ENCODE measurements at places on chromosomes 16 and 17.

DNA sequence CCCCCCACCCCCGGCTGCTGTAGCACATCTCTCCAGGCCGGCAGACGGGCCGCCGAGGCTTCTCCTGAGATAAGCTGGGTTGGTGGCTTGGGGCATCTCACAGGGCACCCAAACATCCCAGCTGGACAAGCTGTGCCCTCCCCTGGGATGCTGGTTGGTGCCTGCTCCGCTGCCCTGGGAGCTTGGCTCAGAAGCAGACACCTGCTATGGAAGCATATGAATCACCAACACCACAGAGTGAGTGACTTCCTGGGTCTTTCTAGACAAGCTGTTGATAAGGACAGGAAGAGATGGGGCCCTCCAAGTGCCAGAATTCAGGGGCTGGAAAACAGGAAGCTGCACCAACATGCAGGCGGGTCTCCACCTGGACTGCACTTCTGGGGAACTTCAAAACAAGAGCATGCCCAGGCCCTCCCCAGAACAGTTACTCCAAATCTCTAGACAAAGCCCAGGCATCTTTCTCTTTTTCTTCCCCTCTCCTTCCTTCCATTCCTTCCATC lies 13.7 kb downstream of the C16orf95 start:
- DNase-seq = peak; percentile 25

DNA sequence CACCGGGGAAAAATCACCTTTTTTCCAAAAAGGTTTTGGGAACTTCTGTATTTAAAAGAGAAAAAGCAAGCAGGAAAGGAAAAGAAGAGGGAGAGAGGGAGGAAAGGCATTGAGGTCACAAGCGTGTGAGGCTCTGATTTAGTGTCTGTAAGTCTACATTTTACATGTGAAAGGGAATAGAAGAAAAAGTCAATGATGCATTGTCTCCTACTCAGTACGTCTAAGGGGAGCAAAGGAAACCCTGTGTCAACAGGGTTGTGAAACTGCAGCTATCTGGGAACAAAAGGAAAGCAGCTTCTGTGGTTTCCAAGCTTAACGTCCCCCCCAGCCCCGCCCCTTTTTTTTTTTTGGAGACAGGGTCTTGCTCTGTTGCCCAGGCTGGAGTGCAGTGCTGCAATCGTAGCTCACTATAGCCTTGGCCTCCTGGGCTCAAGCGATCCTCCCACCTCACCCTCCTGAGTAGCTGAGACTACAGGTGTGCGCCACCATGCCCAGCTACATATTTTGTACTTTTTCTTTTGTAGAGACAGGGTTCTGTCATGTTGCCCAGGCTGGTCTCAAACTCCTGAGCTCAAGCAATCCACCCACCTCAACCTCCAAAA lies 1.8 kb upstream of the CDC42EP4 start:
- DNase-seq = no peak

- DNase-seq = peak; percentile 48
Observed at GRCh38 chr17:38693700-38694329, 11.3 kb upstream of the MLLT6 start.

- no peak for DNase-seq
Observed at GRCh38 chr17:18300725-18301480, 13.9 kb downstream of the TOP3A start.

GRCh38 chr17:41689497-41690299 lies 1.0 kb downstream of the EIF1 start:
- peak; percentile 69 for DNase-seq

- peak; percentile 0 for DNase-seq
Observed at GRCh38 chr17:41284043-41284442, 8.5 kb downstream of the KRTAP9-7 start.

DNA sequence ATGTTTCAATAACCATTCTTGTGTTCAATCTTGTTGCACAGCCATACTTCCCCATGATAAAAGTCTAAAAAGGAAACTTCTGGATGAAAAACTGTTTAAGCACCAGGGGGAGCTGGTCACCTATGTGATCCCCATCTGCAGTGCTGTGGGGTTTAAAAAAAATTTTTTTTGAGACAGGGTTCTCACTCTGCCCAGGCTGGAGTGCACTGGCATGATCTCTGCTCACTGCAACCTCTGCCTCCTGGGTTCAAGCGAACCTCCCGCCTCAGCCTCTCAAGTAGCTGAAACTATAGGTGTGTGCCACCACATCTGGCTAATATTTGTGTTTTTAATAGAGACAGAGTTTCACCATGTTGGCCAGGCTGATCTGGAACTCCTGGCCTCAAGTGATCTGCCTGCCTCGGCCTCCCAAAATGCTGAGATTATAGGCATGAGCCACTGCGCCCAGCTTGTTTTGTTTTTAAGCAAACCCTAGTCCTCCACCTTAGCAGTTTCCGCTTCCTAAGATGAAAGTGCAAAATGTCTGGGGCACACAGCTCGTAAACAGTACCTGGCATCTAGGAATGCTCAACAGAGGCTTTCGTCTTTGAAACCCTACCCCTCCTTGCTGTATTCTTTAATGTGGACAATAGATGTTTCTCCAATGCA lies 25.4 kb downstream of the DNAJA2 start:
- peak; percentile 71 for DNase-seq

- DNase-seq = peak; percentile 68
Observed at GRCh38 chr16:2388875-2389433, 40.3 kb upstream of the CCNF start.

DNA sequence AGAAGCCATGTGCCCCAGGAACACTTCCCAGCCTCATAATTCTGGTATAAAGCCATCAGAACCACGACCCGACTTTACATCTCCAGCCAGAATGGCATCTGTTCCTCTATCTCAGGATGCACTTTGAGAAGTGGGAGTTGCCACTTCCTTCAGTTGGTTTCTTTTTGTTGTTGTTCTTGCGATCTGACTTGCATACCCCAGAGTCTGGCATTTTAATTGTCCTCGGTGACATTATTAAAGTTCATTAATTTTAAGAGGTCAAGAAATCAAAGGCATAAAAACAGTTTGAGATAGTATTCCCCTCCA lies 13.5 kb downstream of the MARCHF10 start:
- no peak for DNase-seq

DNA sequence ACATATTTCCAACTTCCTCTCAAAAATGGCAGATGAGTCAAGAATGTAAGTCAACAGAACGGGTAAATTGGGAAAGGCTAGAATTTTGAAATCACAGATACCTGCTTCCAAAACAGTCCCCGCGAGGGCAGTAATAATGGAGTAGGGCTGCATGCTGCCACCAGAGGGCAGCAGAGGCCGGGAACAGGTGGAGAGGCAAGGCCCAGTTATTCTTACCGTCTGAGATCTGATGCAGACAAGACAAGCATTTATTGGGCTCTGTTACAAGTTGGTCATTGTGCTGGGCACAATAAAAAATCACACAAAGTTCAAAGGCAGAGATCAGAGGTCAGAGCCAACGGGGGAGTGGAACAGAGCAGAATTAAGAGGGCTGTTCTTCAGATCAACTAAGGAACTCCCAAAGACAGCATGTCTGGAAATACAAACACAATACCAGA lies 8.8 kb upstream of the MLKL start:
- DNase-seq = peak; percentile 78

DNA sequence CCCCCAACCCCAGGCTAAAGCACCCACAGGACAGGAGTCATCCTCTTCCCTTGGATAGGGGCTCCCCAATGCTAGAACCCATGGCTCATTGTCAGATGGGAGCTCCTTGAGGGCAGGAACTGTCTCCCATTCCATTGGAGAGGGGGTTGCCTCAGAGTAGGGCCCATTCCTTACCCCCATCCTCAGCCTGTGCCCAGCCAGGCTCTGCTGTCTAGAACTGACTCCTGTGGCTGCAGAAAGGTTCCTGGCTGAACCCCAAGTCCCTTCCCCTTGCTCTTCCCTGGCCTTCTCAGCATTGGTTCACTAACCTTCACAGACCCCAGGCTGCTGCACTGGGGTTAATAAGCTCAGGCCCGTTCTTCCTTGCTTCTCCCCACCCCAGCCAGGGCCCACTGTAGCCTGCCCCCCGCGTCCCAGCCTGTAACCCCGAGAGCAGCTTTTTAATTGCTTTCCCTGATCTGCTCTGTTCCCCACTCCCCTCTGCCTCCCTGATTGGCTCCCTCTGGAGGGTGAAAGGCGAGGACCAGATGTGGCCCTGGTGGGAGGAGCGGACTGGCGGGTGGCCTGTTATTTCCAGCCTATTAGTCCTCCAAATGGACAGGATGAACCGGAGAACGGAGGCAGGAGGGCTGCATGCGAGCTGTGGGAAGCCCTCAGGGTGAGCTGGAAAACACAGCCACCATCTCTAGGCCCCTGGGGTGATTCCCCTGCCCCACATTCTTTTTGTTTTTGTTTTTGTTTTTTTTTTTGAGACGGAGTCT lies 6.0 kb upstream of the GFAP start:
- DNase-seq = no peak

GRCh38 chr17:36089888-36090836 lies at the start of gene CCL3:
CCL3 (minus strand) TSS chr17:36090143; CDS start chr17:36090058, 85 bp downstream.
- no peak for DNase-seq

GRCh38 chr17:17839791-17840707 lies 3.3 kb upstream of the SREBF1 start:
- peak; percentile 80 for DNase-seq

- DNase-seq = no peak
Observed at GRCh38 chr17:4594931-4595684, 10.8 kb downstream of the SMTNL2 start.

- DNase-seq = peak; percentile 89
Observed at GRCh38 chr17:82351713-82352488, 7.1 kb upstream of the TEX19 start.

- DNase-seq = peak; percentile 56
Observed at GRCh38 chr16:85554114-85554888, 58.8 kb upstream of the GSE1 start.

GRCh38 chr17:66233023-66233753 lies 4.0 kb upstream of the APOH start:
- peak; percentile 85 for DNase-seq

DNA sequence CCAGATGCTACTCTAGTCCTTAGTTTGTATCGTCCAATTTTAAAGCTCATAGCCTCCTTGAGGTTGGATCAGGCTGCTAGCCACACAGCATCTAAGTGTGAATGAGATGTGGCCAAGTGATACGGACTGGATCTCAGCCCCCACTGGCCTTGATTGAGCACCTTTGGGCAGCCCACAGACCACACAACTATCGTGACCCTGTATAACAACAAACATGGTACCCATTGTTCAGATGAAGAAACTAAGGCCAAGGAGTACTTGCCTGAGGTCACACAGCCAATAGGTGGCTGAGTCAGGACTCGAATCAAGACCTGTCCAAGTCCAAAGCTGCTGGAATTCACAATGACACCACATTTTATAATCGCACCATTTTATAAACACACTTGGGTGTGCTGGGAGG lies 73.0 kb upstream of the IRX3 start:
- DNase-seq = no peak

GRCh38 chr16:69514356-69514755 lies 51.4 kb upstream of the NFAT5 start:
- no peak for DNase-seq

DNA sequence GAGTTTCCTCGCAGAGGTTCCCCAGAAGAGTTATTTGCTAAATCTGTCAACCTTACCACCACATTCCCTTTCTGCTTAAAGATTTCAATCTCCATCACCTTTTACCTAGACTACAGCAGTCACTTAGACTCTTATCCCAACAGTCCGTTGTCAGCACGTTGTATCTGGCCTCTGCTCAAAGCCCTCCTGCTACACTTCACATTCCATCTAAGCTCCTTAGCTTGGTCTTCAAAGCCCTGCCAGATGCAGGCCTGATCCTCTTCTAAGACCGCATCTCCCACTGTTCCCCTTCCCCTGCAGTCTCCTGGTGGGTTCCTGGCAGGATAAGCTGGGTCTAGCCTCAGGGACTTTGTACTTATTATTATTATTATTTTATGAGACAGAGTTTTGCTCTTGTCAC lies 10.3 kb upstream of the SRCAP start:
- no peak for DNase-seq

- no peak for DNase-seq
Observed at GRCh38 chr17:38428643-38429371, 543 bp downstream of the ARHGAP23 start.

GRCh38 chr17:39098588-39098987 lies 52.8 kb downstream of the PLXDC1 start:
- DNase-seq = no peak

GRCh38 chr16:30637944-30638343 lies 12.8 kb upstream of the PRR14 start:
- DNase-seq = peak; percentile 75

DNA sequence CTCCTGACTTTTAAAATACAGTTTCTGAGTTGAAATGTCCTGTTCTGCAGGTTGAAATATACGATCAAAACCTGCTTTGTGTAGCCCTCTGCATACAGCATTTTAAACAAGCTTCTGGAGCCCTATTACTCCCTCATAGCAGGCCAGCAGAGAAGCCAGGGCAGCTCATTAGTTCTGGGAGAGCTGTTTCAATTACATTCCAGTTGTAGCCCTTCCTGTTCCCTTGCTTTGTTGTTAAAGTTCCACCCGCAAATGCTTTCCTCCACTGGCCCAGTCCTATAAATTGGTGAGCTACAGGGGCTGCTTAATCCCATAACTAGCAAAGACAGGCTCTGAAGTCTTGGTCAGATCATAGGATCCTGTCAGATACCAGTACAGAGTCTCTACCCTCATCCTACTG lies 162.5 kb downstream of the SLC39A11 start:
- DNase-seq = no peak

- no peak for DNase-seq
Observed at GRCh38 chr16:30030841-30031413, at the start of gene TLCD3B. TLCD3B (minus strand) TSS chr16:30031271; CDS start chr16:30030527, 744 bp downstream.
